ENCODE measurements at places on chromosomes 1 and 21. TPM values are rescaled to one million over a fixed set of nuclear protein-coding genes. Genes with fewer than 3 reads are reported as not detected.

GRCh38 chr1:84339503-84339902, 38.0 kb downstream of the SAMD13 start:
- no peak for DNase-seq

C1QB gene
- 583 TPM for total RNA-seq

LRRC3 gene
- 5.3 TPM for total RNA-seq

DNA sequence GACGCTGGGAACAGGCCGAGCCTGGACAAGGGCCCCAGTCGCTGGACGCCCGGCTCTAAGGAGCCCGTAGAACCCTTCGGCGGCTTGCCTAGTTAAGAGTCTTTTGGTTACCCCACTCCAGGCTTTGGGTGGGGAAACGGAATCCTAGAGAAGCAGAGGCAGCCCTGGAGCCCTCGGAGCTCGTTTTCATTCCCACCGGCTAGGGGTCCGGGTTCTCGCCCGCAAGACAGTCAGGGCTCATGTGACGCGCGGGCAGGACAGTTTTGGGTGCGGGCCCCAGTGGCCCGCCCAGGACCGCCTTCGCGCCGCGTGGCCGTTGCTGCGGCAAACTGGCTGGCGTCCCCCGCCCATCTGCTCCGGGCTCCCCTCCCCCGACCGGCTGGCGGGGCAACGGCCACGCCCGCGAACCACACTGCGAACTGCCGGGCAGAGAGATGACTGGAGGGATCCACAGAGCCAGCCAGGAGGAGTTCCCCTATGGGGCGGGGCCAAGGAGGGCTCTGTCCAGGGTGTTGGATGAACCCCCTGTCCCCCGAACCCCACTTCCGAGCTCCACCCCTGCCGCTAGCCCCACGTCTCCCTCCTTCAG, 829 bp upstream of the HES2 start:
- no peak for DNase-seq

- no peak for DNase-seq
Measured at GRCh38 chr1:190168893-190169280, 308.8 kb downstream of the BRINP3 start.

FAM43B gene
- total RNA-seq, result 4.2 TPM

OTUD7B gene
- total RNA-seq, result 33.5 TPM

SEMA4A gene
- 3.3 TPM for total RNA-seq

DNA sequence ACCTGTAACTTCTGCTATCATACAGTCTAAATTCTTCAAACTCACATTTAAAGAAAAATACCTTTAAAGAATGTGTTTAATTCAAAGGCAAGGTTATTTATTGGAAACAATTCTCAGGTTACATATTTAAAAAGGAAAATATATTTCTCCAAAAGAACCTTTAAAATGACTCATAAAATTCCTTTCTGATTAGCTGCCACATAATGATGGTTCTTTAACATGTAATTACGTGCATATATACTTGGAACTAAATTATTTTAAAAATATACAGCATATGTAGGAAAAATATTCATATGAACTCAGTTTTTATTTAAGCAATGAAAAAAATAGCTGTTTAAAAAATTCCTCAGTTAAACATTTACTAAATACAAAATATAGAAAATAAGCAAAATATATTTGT, 173.6 kb downstream of the COP1 start:
- no peak for DNase-seq

GRCh38 chr1:107010582-107010981, 45.9 kb upstream of the PRMT6 start:
- DNase-seq, result no peak

NUAK2 gene
- total RNA-seq, result 0.86 TPM

AGMAT gene
- total RNA-seq, result not detected

GRCh38 chr1:203379825-203380224, 28.9 kb upstream of the FMOD start:
- DNase-seq, result peak; percentile 90

MYBPHL gene
- not detected for total RNA-seq

DNA sequence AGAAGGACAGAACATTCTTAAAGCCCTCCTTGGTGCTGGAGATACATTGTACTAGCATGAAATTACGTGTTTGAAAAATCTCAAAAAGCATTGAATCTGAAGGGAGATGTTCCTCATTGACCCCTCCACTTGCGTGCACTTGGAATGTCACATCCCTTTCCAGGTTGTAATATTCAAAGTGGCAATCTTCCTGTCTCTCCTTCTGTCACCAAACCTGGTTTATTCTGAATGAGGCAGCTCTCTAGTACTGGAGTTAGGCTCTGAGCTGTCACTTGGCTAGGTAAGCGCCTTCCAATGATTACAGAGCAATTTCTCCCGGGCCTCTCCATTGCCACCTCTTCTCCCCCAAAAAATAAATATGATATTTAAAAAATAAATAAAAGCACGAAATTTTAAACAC, 855 bp downstream of the DSCAM start:
- peak; percentile 45 for DNase-seq

HRNR gene
- total RNA-seq, result not detected

DNA sequence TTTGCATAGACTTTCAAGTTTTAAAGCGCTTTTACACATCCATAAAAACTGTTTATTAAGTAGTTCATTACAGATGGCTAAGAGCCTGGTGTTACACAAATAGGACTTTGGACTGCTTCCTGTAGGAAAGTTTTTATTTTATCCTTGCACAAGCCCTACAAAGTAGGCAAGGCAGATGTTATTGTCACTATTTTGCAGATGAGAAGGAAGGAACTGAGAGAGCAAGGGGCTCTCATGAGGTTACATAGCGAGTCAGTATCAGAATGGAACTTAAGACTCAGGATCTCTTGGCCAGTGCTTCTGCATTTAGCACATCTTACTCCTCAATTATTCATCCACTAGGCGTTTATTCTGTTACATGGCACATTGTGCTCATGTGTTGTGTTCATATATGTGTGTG, 2.6 kb upstream of the MAPKAPK2 start:
- DNase-seq, result no peak

DNA sequence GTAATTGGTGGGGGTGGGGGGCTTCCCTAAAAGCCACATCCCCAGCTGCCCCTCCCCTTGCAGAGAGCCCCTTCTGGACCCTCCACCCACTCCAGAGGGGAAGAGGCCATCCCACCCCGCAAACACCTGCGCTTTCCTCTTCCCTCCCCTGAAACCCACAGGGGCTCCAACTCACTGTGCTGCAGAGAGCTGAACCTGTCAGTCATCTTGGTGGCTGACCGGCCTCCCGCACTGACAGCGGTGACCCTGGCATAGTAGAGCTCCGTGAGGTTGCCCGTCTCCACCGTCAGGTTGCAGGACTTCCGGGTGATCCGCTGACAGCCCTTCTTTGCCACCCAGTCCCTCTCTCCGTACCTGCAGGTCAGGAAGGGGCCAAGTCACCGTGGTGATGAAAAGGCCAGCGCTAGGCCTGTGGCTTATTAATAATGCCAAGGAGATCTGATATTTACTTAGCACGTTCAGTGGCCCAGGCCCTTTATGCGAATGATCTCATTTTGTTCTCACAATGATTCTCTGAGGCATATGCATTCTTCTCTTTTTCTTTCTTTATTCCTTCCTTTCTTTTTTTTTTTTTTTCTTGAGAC, 5.9 kb downstream of the IL22RA1 start:
- no peak for DNase-seq

GRCh38 chr1:228276901-228277490, 69.2 kb downstream of the OBSCN start:
- no peak for DNase-seq

KPNA6 gene
- total RNA-seq, result 71.3 TPM

DNA sequence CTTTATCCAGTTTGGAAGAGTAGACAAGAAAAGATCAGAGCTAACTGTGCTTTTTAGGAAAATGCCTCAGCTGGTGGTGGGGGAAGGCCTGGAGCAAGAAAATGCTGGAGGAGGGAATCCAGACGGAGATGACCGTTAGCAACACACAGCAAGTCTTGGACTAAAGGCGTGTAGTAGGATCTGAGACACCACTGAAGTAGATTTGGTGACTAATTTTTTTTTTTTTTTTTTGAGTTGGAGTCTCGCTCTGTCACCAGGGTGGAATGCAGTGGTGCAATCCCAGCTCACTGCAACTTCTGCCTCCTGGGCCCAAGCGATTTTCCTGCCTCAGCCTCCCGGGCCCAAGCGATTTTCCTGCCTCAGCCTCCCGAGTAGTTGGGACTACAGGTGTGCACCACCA, 41.2 kb downstream of the LPAR3 start:
- DNase-seq, result peak; percentile 39

DNA sequence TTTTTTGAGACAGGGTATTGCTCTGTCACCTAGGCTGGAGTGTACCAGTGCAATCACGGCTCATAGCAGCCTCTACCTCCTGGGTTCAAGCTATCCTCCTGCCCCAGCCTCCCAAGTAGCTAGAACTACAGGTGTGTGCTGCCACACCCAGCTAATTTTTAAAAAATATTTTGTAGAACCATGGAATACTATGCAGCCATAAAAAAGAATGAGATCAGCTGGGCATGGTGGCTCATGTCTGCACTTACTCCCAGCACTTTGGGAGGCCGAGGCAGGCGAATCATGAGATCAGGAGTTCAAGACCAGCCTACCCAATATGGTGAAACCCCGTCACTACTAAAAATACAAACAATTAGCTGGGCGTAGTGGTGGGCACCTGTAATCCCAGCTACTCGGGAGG, 29.9 kb upstream of the CTPS1 start:
- no peak for DNase-seq

DNA sequence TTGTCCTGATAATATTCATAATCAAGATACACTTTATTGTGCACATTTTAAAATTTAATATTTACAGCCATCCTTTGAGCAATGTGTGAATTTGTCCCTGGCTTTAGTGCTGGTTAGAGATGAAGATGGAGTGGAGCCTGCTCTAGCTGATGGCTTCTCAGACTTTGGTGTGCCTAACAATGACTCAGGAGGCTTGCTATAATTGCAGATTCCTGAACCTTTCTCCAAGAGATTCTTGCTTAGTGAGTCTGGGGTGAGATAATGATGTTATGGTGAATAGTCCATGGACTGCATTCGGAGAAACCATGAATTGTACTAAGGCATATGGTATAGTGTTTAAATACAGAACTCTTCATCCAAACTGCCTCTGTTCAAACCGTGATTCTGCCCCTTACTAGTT, 307.1 kb downstream of the PAPPA2 start:
- no peak for DNase-seq

- no peak for DNase-seq
Measured at GRCh38 chr1:32636914-32637645, 13.3 kb downstream of the ZBTB8OS start.

All from esophagus muscularis mucosa (tissue), 4 donors.